WERI-Rb-1 (cell line): ENCODE measurements at places on chromosomes 3 and 15.
A peak's percentile ranks its signal among the peaks of the same experiment; 100 is the strongest.

DNA sequence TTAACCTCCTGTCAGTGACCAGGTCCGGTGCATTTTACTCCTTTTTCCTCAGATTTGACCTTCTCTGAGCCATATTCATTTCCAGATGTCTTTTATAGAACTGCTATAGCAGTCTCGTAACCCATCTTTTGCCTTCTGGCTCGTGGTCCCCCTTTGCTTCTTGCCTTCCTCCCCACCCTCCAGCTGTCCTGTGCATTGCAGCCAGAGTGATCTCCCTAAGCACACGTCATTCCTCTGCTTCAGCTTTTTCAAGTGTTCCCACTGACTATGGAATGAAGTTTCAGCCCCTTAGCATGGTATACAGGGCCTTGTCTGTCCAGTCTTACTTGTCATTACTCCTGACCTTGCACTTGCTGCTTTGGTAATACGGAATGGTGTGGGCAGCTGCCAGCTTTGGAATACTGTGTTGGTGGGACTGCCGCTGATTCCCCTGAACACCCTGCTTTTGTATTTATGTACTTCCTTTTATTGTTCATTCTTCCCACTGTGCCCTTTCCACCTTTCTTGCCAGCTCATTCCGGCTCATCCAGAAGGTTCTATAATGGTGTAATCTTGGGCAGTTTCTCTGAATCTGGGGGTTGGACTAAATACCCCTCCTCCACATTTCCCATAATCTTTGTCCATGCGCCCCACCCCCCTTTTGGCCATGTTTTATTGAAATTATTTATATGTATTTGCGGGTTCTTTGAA, 38.9 kb downstream of the SLC25A26 start:
- no peak for DNase-seq

- DNase-seq, result no peak
These were observed 133.6 kb downstream of the TMEM108 start for GRCh38 chr3:133171831-133172230.

GRCh38 chr3:32584660-32585059, 14.0 kb upstream of the DYNC1LI1 start:
- DNase-seq, result no peak

GRCh38 chr3:47961815-47962606, 54.2 kb downstream of the MAP4 start:
- no peak for DNase-seq

DNA sequence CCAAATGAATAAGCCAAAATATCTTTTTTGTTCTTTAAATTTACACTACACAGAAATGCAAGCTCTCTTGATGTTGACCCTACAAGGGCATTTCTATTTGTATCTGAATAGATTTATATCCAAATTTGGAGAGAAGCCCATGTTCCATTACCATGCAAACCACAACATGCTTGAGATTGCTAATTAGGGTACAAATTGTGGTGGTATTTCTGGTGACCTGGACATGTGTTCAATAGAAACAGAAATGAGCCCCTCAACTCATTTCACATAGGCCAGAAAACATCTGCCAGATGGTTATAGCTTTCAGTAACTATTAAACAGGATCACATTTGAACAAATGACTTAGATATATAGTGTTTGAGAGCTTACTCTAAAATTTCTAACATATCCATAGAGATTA, 23.5 kb upstream of the PLSCR5 start:
- no peak for DNase-seq

DNA sequence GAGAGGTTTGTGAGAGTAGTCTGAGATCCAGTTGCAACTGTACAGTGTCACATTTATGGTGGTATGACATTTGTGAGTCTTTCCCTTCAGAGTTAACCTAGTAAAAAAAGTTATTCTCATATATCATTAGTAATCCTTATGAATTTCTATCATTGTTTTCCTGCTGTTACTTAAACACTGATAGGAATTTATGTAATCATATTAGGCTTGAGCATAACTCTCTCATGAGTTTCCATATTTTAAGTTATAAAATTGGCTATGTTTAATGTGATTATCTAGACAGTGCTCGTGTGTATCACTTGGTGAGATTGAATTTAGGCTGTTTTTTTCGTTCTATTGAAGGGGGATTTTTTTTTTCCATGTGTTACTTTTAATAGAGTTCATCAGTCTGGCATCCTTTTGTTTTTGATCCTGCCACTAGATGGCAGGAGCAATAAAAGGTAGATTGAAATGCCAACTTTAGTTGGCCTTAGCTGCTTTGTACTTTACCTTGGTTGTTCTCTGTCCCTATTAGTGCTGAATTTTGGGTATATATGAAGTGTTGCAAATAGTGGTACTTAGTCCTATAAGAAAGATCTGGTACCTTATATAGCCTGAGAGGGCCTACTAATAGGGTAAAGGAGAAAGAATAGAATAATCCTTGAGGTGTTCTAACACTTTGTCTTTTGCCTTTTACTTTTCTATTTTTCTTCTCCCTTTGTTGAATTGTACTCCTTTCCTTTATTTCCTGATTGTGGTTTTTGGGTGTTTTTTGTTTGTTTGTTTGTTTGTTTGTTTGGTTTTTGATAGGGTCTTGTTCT, 17.9 kb downstream of the STT3B start:
- DNase-seq, result no peak

DNA sequence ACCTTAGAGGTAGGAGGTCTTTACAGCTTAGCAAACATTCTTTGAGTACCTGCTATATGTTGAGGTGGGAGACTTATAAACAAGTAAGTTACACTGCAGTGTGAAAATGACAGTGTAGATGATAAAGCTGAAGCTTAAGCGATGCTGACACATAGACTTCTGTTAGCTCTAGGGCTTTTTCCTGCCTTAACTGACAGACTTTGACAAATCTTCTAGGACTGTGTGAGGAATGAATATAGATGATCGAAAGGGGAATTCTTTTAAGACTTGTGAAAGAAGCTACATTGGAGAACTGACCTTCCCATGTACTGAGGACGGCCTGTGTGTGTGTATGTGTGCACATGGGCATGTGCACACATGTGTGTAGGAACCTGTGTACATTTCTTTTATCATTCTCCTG, 22.7 kb downstream of the BOC start:
- DNase-seq, result no peak

GRCh38 chr3:98232489-98232888, 31.6 kb upstream of the OR5H6 start:
- DNase-seq, result no peak

- no peak for DNase-seq
These were observed 227.6 kb downstream of the MFSD1 start for GRCh38 chr3:159029306-159030026.

DNA sequence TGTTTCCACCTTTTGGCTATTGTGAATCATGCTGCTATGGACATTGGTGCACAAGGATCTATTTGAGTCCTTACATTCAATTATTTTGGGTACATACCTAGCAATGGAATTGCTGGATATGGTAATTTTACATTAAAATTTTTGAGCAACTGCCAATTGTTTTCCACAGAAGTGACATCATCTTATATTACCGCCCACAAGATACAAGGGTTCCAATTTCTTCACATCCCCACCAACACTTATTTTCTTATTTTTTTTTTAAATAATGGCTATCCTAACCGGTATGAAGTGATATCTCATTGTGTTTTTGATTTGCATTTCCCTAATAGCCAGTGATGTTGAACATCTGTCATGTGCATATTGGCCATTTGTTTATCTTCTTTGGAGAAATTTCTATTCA, 22.5 kb upstream of the NPTN start:
- DNase-seq, result no peak

- no peak for DNase-seq
These were observed 30.4 kb upstream of the RHCG start for GRCh38 chr15:89526601-89527441.

DNA sequence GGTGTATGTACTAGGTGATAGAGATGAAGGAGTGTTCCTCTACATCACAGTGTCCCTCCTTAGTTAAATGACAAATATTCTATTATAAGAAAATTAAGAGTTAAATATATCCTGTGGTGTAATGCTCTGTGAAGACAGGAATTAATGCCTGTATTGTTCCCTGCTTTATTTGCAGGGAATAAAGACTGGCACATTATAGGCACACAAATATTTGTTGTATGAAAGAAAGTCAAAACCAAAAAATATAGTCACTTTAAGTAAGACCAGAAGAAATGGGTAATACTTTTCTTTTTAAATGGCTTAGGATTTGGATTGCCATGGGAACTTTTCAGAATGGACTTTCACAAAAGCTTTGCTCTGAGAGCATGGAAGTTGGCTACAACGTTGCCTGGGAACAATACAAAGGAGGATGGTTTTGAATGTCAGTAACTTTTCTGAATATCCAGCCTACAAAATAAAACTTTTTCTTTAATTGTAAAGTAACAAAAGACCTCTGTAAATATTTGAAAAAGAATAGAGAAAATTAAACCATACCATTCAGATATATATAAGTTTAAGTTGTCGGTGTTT, 158.0 kb upstream of the P2RY1 start:
- DNase-seq, result no peak

DNA sequence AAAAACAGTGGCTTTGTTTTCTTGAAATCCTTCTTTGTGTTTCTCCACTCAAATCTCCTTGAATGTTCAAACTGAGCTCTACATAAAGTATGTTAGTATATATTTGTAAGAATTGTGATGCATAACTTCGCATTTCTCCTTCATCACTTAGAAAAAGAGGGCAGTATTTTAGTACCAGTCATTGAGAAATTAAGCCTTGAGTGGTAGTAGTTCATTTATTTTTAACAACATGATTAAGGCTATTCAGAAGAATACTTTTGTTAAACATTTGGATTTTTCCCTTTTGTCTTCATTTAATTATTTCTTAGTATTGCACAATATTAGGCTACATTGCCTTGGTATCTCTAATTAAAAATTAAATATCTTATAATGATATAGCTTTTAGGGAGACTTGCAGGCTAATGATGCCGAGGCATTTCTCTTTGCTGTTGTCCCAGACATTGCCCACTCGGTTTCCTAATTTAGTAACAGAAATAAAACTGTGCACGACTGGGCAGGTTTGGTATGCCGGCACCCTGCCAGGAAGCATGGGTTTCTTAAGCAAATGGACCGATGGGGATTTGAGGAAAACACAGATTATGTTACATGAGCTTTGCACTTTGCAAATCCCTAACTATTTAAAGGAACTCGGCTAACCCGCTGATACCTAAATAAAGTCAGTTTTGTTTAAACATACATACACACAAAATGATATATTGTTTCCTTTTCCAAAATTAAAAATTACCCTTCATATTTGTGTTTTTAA, 54.7 kb downstream of the LRRC28 start:
- peak; percentile 64 for DNase-seq

DNA sequence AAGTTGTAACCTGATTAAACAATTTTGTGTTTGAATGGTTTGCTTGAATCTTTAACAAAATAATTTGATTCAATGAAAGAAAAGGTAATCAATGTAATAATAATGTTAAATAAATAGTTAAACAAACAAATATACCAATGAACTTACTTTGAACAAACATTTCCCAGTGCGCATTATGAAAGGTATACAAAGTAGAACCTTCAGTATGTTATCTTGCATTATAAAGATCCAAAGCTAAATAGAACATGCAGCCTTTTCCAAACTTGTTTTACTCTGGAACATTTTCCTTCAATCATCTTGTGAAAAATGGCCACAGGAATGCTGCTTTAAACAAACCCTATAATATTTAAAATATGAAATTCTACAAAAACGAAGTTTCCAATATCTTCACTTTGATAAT, 620.0 kb downstream of the NAALADL2 start:
- DNase-seq, result no peak

- DNase-seq, result no peak
These were observed 29.6 kb downstream of the TPM1 start for GRCh38 chr15:63072023-63072650.

DNA sequence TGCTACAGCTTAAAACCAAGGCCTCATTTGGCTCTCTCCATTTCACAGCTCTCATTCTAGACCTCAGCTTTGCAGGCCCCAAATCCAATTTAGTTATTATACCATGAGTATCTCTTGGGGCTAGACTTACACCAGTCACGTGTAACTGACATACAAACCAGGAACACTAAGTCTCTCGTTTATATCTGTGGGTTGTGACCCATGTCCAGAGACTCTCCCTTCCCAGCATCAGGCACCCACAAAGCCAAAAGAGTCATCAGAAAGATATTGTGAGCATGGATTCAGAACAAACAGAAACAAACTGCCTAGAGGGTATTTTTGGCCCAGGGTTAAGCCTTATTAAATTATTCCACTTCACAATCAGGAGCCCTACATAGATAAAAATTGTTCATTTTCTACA, 5.6 kb upstream of the CCDC13 start:
- no peak for DNase-seq

DNA sequence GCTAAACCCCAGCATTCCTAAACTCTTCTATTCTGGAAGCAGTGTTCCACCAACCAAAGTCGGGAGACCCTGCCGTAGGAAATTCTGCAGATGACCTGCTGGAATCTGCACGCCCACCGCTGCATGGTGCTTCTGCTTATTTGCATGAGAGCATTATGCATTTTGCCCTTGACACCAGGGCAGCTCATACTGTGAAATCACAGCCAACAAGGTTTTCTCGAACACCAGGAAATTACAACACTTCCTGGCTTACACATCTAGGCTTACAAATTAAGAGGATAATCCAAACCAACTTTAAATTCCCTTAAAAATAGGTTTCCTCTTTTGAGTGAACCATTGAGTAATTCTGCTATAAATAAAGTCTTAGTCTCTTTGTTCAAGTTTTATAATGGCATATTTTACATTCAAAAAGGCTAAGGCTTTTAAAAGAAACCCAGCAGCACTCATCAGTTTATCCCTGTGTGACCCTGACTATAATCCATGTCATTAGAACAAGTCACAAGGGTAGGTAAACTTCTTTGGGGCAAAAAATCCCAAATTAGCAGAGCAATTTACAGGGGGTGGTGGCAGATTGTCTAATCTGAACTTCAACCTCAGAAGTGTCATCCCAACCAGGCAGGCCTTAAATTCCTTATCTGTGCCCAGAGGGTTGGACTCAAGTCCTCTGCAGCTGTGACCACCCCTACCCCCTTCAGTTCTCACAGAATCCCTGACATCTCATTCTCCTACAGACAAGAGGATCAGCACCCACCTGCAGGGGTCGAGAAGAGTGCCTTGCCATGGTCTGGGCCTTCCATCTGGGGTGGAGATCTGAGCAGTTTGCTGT, 33.5 kb upstream of the RBP1 start:
- DNase-seq, result no peak

- no peak for DNase-seq
These were observed 691 bp upstream of the FSIP1 start for GRCh38 chr15:39783244-39783820.

DNA sequence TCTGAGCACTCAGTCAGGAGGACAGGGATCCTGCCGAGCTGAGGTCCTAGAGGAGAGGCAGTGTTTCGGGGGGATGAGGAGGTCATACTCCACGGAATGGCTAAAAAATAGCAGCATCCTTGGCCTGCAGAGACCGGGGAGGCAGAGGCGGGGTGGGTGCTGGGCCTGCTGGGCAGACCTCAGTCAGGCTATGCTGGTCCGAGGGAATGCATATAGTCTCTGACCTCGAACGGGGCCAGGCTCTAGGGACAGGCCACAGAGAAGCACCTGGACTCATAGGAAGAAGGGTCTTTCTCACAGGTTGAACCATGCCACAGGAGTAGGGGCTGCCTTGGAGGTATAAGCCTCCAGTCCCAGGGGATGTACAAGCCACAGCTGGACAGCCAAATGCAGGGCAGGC, 14.0 kb upstream of the SKIC8 start:
- no peak for DNase-seq

GRCh38 chr15:68794863-68795262, 25.8 kb downstream of the ANP32A start:
- no peak for DNase-seq
